ENCODE measurements at places on chromosomes 6 and 20.

DNA sequence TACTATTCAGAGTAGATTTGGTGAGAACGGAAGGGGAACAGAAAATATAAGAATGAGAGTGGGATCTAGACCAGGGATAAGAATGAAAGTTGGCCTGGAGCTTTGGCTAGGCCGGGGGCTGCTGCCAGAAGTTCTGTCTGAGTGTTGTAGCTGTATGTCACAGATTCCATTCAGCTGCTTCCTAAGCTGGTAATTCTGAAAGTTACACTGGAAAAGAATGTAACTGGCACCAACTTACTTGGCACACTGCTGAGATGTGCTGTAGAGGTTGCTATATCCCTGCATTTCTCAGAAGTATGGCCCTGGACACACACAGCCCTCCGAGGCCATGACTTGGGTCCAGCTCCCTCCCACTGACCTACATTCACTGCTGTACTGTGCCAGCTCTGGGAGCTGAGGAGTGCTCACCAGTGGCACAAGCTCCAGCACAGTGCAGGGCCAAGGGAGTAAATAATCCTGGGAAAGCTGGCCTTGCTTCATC is 25.8 kb upstream of the TMEM217 start:
- DNase-seq: no peak

DNA sequence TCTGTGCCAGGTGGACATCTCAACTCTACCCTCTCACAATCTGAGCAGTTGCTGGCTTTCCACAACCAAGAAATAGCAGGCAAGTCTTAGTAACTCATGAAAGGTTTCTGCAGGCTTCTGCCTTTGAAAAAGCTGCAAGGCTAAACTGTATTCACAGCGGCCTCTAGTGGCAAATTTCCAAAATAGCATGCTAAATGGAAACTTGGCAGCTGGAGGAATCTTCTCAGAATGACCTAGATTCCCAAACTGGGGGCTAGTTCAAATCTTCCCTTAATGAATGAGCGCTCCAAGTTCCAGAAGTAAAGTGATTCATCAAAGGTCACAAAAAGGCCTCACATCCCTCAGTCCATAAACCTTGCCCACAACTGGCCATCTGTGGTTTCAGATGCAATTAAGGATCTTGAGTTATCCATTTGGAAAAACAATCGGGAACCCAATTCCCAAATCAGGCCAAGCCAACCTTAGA is 11.9 kb upstream of the CPNE5 start:
- peak; percentile 23 for DNase-seq

GRCh38 chr20:45822857-45823256 is 4.3 kb downstream of the TNNC2 start:
- DNase-seq: peak; percentile 40

DNA sequence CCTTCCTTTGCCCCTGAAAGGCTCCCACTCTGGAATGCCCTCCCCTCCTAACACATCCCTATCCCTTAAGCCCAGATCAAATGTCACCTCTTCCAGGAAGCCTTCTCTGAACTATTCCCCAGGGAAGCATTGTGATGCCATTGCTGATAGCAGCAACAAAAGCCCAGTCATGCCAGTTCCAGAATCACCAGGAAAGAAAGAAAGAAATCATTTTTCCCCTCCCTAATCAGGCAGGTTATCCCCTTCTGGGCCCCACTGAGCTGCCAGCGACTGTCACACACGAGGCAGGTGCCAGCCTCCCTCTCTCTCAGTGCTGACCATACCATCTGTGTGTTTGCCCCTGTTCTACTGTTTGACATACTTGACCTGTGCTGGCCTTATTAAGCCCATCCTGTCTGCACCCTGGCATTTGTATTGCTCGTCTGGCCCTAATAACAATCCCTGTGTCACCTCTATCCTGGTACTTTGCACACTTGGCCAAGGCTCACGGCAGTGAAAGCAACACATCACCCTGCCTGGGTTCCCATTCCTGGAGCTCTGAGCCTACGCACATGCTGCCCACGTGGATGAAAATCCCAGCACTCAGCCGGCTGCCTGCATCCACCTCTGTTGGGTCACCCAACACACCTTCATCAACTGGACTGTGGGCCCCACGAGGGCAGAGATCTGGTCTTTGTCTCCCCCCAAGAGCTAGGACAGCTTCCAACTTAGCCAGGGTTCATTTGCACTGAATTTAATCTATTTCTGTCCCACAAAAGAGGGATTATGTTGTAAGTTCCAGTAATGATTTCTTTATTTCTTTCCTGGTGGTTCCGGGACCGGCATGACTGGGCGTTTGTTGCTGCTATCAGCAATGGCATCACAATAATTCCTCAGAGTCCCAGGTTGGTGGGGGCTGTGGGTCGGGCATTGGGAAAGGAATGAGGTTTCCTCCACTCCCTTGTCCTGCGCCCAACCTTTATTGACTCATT is 5.3 kb upstream of the BPIFB1 start:
- DNase-seq: no peak

DNA sequence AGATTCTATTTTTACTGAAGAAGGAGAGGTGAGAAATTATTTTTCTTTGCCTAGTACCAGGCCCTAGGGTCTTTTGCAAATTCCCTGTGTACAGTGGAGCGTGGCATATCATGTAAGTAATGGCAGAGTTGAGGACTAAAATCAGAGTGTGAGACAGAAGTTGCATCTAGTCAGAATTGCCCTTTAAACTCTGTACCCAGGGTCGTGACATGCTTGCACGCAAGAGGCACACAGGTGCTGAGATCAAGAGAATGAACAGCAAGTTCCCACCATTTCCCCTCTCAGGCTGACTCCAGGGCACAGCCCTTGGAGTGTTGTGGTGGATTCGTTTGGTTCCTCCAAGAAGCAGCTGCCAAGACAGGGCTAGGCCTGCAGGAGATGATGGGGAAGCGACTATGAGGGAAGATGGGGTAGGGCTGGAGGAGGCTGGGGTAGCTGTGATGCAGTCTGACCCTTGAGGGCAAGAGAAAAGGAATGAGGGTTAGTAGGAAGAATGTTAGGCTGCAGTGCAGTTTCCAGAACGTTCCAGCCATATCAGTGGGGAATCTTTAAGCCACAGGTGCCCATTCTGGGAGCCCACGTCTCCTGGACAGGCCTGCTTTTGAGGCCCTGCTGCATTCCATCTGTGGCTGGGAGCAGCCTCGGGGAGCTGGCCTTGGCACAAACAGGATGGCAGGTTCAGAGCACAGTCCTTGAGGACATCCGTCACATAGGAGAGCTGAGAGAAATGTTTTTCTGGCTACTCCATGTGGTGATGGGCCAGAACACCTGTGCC is 6.9 kb downstream of the NELFCD start:
- no peak for DNase-seq

- DNase-seq: no peak
Measured at GRCh38 chr6:144853603-144854002, 568.5 kb downstream of the UTRN start.

- no peak for DNase-seq
Measured at GRCh38 chr6:56806368-56806767, 148.5 kb upstream of the BEND6 start.

DNA sequence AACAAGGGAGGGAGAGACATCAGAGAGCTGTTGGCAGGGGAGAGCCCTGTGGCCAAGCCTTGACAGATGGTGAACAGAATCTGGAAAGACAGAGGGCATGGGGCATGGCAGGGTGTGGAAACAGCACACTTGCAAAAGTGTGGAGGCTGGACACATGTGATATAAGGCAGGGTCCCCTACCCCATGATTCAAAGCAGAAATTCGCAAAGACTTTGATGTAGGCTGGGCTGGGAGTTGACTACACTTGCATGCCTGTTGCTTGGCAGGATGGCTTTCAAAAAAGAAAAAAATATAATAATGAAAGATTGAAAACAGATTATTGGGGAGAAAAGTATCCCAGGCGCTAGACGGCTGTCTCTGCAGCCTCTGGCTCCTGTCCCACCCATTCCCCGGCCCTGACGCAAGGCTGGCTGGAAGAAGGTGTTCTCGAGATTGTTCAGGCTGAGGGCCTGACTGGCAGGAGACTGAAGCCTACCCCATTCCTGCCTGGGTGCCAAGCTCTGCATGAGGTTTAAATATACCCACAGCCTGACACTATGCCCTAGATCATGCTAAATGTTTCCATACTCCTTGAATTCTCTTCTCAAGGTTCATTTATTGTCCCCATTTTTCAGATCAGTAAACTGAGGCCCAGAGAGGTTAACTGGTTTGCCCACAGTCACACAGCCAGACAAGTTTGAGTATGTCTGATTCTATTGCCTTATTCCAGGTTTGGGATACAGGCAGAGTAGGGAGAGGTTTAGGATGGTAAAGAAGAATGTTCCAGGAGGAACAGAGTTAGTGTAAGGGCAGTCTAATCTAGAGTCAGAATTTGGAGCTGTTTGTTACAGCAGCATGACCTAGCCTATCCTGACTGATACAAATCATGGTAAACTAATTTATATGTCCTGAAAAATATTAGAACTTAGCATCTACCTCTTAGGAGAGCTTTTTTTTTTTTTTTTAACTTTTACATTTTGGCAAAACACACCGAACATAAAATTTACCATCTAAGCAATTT is 23.4 kb upstream of the CCN5 start:
- no peak for DNase-seq

- no peak for DNase-seq
Measured at GRCh38 chr6:53744321-53744720, 50.5 kb upstream of the LRRC1 start.

GRCh38 chr20:48454671-48455490 is 372.9 kb downstream of the PREX1 start:
- no peak for DNase-seq

GRCh38 chr6:132866762-132867449 is 52.5 kb downstream of the RPS12 start:
- no peak for DNase-seq

- no peak for DNase-seq
Measured at GRCh38 chr20:25318471-25319240, 70.8 kb downstream of the PYGB start.
